ENCODE measurements at places on chromosomes 2 and 18. TPM values are rescaled to one million over a fixed set of nuclear protein-coding genes. Genes with fewer than 3 reads are reported as not detected.

- no peak overlapping the region for H3K4me3 ChIP-seq
- H3K27me3 ChIP-seq: no peaks in the 10 kb centered on the region
- no peak for DNase-seq
- H3K27ac ChIP-seq: no peak overlapping the region
- H3K36me3 ChIP-seq: no peaks in the 10 kb centered on the region
Observed at GRCh38 chr18:22020127-22020866, 149.1 kb upstream of the GATA6 start.

DNA sequence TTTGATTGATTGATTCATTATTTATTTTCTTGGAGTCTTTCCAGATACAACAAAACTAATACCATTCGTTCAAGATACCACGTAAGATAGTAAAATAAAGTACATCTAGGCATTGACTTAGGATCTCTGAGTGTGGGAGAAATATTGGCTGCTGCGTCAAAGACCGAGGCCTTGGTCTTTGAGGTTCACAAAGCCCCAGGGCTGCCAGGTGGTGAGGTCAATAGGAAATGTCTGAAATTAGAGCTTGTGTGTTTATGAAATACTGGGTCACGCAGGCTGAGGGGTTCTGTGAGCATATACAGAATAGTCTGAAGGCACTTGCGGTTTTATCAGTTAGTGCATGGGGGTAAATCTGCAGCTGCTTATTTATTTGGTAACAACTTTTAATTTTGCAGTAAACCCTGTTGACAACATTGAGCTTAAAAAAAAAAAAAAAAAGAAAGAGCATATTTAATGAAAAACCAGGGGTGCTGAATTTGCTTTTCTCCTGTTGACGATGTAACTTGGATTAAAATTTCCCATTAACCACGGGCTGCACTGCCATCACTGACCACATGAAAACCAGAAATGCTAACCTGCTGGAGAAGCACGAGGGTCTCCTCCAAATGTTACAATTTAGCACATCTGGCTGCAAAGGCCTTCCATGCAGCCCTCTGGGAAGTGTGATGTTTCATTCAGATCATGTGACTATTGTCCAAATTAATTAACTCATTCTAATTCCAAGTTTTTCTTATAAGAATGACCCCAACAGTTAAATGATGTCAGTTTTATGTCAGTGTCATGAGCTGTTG lies 27.1 kb upstream of the SERPINB12 start:
- no peak overlapping the region for H3K4me3 ChIP-seq
- no peaks in the 10 kb centered on the region for H3K4me1 ChIP-seq
- H3K27me3 ChIP-seq: peaks cover 47% of the 10 kb centered on the region
- no peak for DNase-seq
- no peaks in the 10 kb centered on the region for H3K36me3 ChIP-seq

- H3K27me3 ChIP-seq: no peaks in the 10 kb centered on the region
- no peaks in the 10 kb centered on the region for H3K36me3 ChIP-seq
- no peak for DNase-seq
- no peak overlapping the region for H3K4me3 ChIP-seq
Observed at GRCh38 chr2:40096360-40096759, 317.3 kb upstream of the THUMPD2 start.

GRCh38 chr18:3097082-3097481 lies 84.1 kb upstream of the LPIN2 start:
- no peak for DNase-seq
- peaks cover 38% of the 10 kb centered on the region for H3K4me1 ChIP-seq
- no peak overlapping the region for H3K27ac ChIP-seq
- no peaks in the 10 kb centered on the region for H3K27me3 ChIP-seq

GRCh38 chr2:157789933-157790511 lies 86.1 kb downstream of the ACVR1 start:
- H3K27ac ChIP-seq: peak overlapping the region; percentile 87
- H3K4me1 ChIP-seq: peaks cover 74% of the 10 kb centered on the region
- peak overlapping the region; percentile 34 for H3K4me3 ChIP-seq
- peak; percentile 63 for DNase-seq

DNA sequence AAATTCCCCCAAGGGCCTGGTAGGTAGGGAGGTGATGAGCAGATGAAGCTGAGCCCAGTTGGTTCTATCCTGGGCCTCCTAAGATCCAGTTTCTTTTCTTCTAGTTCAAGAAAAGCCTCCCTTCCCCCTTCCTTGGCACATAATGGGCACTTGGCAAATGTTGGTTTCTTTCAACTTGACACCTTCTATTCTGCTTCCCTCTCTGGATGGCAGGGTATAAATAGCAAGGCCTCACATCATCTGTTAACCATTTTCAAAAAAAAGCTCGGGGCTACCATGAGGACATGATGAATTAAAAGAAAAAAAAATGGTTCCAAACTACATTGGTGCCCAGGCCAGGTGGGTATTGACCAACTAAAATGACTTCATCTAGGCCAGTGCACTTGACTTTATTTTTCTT lies 29.9 kb downstream of the CTAGE1 start:
- DNase-seq: no peak
- no peak overlapping the region for H3K4me3 ChIP-seq
- no peak overlapping the region for H3K27ac ChIP-seq
- H3K4me1 ChIP-seq: peaks cover 14% of the 10 kb centered on the region
- no peaks in the 10 kb centered on the region for H3K36me3 ChIP-seq

- no peaks in the 10 kb centered on the region for H3K4me1 ChIP-seq
- peak overlapping the region; percentile 52 for H3K27ac ChIP-seq
- H3K36me3 ChIP-seq: no peaks in the 10 kb centered on the region
- H3K4me3 ChIP-seq: no peak overlapping the region
- no peak for DNase-seq
Observed at GRCh38 chr18:10047237-10047636, 133.4 kb downstream of the VAPA start.

Gene CYP27A1
- 6.7 TPM for total RNA-seq

Gene RAB27B
- 0.16 TPM for total RNA-seq

Gene SPATA3
- not detected for total RNA-seq
